ENCODE measurements at places on chromosomes 1 and 21. TPM values are rescaled to one million over a fixed set of nuclear protein-coding genes. Genes with fewer than 3 reads are reported as not detected.

CBS gene
- total RNA-seq, result 9.2 TPM

AUNIP gene
- total RNA-seq, result not detected

FAM78B gene
- 3.4 TPM for total RNA-seq

DNA sequence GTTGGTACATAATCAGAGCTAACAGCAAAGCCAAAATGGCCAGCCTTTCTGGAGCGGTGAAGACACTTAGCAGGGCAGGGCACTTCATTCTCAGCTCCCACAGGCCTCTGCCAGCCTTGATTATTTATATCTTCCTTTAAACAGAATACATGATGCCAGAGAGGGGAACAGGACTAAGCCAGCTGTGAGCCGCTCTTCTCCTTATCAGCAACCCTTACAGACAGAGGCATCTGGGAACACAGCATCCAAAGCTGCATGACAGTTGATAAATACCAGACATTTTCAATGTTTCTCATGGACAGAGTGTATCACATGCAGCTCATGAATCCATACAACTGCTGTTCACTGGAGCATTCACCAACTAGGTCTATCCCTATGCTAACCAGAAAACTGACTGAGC lies 29.1 kb downstream of the DNAJC11 start:
- H3K4me1 ChIP-seq, result no peaks in the 10 kb centered on the region
- H3K4me3 ChIP-seq, result no peak overlapping the region
- H3K27me3 ChIP-seq, result no peaks in the 10 kb centered on the region
- H3K27ac ChIP-seq, result no peak overlapping the region

DNA sequence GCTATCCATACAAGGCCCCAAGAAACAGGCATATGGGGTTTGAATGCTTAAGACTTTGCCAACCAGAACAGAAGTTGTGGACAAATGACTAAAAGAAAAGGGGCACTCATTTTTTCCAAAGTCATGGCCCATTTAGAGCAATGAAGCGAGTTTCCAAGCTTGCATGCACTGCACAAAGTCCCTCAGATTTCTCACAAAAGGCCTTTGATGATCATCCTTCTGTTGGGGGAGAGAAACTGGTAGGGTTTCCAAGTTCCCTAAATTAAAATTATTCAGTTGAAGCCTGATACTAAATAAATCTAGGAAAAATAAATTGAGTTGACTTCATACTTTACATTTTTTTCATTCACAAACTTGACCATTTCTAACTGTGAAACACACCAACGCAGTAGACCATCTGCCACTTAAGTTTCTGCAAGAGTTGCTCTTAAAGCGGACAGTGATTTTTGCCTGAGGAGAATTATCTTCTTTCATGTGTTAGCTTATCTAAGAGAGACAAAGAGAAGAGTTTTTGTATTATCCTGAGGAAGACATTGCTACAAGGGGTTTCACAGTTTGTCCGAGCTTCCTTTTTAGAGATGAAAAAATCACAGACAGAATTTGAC lies 139.2 kb downstream of the SEC16B start:
- no peak for DNase-seq
- no peak overlapping the region for H3K27ac ChIP-seq
- no peaks in the 10 kb centered on the region for H3K27me3 ChIP-seq
- H3K36me3 ChIP-seq, result no peaks in the 10 kb centered on the region
- H3K4me3 ChIP-seq, result no peak overlapping the region

- H3K36me3 ChIP-seq, result no peaks in the 10 kb centered on the region
- H3K4me1 ChIP-seq, result no peaks in the 10 kb centered on the region
- DNase-seq, result no peak
- H3K27me3 ChIP-seq, result no peaks in the 10 kb centered on the region
Observed at GRCh38 chr1:69510026-69510425, 57.7 kb upstream of the LRRC7 start.

DNA sequence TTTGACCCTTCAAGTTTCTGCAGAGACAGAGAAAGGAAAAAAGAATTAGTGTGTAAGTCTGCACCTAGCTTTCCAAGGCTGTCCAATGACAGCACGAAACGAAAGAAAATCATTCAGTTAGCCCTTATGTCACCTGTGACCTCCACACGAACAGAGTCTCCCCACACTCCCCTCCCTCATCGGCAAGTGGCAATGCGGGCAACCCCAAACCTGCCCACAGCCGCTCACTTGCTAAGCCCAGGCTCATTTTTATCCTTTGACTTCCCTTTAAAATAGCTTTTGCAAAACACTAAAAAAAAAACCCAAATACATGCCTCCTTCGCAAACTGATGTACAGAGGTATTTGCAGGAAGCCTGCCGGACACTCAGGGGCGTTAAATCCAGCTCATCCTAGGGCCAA lies 10.3 kb downstream of the RCC2 start:
- no peaks in the 10 kb centered on the region for H3K4me1 ChIP-seq
- H3K36me3 ChIP-seq, result no peaks in the 10 kb centered on the region
- H3K27me3 ChIP-seq, result no peaks in the 10 kb centered on the region
- H3K4me3 ChIP-seq, result no peak overlapping the region
- no peak overlapping the region for H3K27ac ChIP-seq

DNA sequence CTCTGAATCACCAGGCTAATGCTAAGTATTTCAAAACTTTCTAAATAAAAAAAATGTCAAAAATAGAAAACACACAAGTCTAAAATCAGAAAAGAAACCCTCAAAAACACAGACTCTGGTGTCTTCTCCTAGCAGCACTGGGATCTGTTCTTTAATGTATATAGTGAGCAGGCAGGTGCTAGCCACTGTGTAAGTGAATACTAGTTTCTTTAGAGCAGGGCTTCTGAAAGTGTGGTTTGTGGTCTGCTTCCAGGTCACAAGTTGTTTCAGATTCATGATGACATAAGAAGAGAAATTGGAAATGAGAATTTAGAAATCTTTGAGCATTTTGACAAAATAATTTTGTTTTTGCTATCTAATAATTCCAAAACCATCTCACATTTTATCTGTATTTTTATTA lies 763.1 kb downstream of the USP25 start:
- H3K4me3 ChIP-seq, result no peak overlapping the region
- no peaks in the 10 kb centered on the region for H3K27me3 ChIP-seq
- no peaks in the 10 kb centered on the region for H3K4me1 ChIP-seq
- no peaks in the 10 kb centered on the region for H3K36me3 ChIP-seq

DNA sequence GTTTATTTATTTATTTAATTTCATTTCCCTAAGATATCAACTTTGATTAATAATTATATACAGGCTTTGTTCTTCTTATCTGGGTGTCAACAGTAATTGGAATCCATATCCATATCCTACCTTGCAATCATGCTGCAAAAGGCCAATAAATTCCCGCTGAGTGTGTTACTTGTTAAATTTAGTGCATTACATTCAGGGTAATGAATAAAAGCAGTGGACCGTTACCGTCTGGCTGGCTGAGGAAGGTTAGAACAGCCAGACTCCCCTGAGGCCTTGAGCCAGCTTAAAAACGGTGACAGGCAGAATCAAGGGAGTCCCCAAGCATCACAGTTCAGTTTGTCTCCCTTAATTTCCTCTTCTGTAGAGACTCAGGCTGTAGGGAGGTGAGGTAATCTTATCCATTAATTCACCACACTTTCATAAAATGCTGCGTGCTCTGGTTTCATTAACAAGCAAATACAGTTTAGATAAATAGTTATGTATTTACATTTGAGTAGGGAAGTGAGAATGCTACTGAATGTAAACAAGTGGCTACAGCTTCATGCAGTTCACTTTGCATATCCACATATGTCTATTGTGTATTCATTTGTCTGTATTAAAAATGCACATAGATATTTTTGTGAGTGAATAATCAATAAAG lies 888.2 kb upstream of the CXADR start:
- H3K4me1 ChIP-seq, result peaks cover 2% of the 10 kb centered on the region
- H3K27ac ChIP-seq, result no peak overlapping the region
- H3K4me3 ChIP-seq, result no peak overlapping the region

GRCh38 chr1:79657951-79658658 lies 651.6 kb upstream of the ADGRL4 start:
- no peak overlapping the region for H3K4me3 ChIP-seq
- no peaks in the 10 kb centered on the region for H3K36me3 ChIP-seq
- DNase-seq, result no peak

MROH9 gene
- 0.10 TPM for total RNA-seq

- H3K36me3 ChIP-seq, result no peaks in the 10 kb centered on the region
- H3K27me3 ChIP-seq, result no peaks in the 10 kb centered on the region
- H3K27ac ChIP-seq, result peak overlapping the region; percentile 1
- peak overlapping the region; percentile 84 for H3K4me3 ChIP-seq
Observed at GRCh38 chr1:156194300-156194652, 372 bp downstream of the SLC25A44 start.

DNA sequence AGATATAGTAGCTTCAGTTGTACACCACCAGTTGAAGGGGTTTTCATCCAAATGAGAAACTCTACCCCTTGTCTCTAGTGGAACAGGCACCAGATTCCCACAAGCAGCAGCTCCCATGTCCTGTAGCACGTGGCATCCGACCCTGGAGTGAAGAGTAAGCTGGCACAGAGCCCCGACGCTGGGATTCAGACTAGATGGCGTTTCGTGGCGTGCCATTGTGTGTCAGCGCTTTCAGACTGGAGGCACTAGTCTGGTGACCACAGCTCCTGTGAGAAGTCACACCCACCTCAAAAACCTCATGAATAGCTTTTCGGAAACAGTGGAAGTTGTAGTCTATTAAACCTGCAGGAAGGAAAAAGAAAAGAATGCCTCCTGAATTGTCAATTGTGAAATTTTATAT lies 20.2 kb downstream of the RRAGC start:
- DNase-seq, result no peak
- no peaks in the 10 kb centered on the region for H3K27me3 ChIP-seq

GBP6 gene
- not detected for total RNA-seq

DNA sequence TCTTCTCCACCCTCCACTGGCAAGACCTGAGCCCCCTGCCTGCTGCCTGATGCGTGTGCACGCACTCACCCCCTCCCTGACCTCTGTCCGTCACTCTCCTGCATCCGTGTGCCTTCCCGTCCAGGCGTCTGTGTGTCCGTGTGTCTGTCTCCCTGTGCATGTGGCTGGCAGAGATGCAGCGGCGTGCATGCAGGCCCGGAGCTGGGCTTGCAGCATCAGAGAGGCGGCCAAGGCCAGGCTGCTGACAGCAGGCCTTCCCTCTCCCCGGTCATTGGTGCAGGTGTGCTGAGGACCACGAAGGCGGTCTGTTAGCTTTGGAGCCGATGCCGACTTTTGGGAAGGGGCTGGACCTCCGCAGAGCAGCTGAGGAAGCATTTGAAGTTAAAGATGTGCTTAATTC lies 22.8 kb upstream of the ARHGEF16 start:
- no peak overlapping the region for H3K4me3 ChIP-seq
- DNase-seq, result no peak
- no peaks in the 10 kb centered on the region for H3K27me3 ChIP-seq
- no peaks in the 10 kb centered on the region for H3K4me1 ChIP-seq

DNA sequence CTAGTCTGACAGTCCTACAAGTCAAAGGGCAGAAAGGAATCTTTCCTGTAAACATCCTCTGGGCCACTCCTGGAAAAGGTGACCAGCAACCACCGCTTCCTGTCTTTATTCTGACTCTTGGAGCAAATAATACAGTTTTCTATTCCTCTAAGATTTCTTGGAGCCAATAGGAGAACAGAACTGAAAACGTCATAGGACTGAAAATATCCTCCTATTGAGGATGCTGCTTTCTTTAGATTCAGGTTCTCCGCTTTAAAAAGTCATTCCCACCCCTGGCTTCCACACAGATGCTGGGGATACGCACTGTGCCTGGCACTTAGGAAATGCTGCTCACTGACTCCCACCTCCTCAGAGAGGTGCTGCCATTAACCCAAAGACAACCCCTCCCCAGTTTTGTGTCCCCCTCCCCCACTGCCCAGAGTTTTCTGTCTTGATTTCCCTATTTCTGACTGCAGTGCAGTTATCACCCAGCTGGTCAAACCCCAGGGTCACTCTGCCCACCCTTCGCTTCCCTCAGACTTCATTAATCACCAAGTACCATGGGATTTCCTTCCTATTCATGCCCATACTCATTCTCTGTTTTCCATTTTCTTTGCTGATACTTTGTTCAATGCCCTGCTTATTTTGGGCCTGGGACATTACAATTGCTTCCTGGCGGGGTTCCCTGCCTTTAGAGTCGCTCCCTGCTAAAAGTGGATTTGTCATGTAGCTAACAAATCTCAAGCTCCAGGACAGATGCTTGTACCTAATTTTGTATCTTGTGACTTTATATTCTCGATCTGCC lies 82.1 kb upstream of the ARHGAP29 start:
- no peak for DNase-seq
- no peaks in the 10 kb centered on the region for H3K27me3 ChIP-seq
- no peak overlapping the region for H3K4me3 ChIP-seq
- H3K4me1 ChIP-seq, result peaks cover 4% of the 10 kb centered on the region
- no peaks in the 10 kb centered on the region for H3K36me3 ChIP-seq

GRCh38 chr1:186575348-186575747 lies 104.9 kb downstream of the PTGS2 start:
- H3K4me3 ChIP-seq, result no peak overlapping the region
- no peaks in the 10 kb centered on the region for H3K36me3 ChIP-seq
- H3K4me1 ChIP-seq, result no peaks in the 10 kb centered on the region
- no peak for DNase-seq
- H3K27ac ChIP-seq, result no peak overlapping the region

DNA sequence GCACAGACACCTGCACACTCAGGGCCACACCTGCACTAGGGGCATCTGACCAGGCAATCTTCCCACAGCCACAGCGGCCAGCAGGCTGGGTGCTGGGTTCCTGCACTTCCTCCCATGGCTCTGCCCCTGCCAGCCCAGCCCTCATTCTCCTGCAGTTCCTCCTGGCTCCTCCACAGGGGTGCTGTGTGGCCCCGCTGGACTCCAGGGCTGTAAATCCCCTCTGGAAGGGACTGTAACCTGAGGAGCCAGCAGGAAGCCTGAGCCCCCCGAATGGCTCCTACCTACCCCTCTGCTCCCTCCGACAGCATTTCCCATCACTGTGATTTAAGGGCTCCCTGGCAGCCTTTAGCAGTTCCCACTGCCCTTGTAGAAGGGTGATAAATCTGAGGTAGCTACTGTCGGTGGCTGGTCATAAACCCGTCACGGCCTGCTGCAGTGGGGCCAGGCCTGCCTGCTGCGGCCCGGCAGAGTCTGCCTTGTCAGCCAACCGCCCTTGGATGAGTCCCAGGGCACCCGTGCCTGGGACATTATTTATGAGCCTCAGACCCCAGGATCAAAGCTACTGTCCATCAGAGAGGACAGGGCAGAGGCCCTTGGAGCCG lies 8.8 kb downstream of the UBL4B start:
- peak; percentile 48 for DNase-seq
- H3K36me3 ChIP-seq, result no peaks in the 10 kb centered on the region
- no peak overlapping the region for H3K4me3 ChIP-seq
- no peak overlapping the region for H3K27ac ChIP-seq

DNA sequence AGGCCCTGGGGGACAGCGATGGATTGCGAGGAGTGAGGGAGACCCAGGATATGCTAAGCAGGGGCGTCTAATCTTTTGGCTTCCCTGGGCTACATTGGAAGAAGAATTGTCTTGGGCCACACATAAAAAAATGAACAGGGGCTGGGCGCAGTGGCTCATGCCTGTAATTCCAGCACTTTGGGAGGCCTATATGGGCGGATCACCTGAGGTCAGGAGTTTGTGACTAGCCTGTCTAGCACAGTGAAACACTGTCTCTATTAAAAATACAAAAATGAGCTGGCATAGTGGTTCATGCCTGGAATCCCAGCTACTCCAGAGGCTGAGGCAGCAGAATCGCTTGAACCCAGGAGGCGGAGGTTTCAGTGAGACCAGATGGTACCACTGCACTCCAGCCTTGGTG lies 10.8 kb upstream of the PRAMEF12 start:
- H3K27me3 ChIP-seq, result peaks cover 1% of the 10 kb centered on the region
- H3K4me1 ChIP-seq, result no peaks in the 10 kb centered on the region
- no peaks in the 10 kb centered on the region for H3K36me3 ChIP-seq
- H3K27ac ChIP-seq, result no peak overlapping the region

- DNase-seq, result no peak
- no peaks in the 10 kb centered on the region for H3K27me3 ChIP-seq
- H3K4me3 ChIP-seq, result no peak overlapping the region
- H3K36me3 ChIP-seq, result no peaks in the 10 kb centered on the region
Observed at GRCh38 chr1:175220853-175221556, 28.4 kb upstream of the KIAA0040 start.
